Hepatocyte (in vitro differentiated cells): ENCODE measurements at places on chromosomes 5 and 9. TPM values are rescaled to one million over a fixed set of nuclear protein-coding genes. Genes with fewer than 3 reads are reported as not detected.

Gene ITK
- 0.20 TPM in 2 replicates for total RNA-seq

Gene TRIM14
- total RNA-seq, result 10.0 and 12.2 TPM in 2 replicates

DNA sequence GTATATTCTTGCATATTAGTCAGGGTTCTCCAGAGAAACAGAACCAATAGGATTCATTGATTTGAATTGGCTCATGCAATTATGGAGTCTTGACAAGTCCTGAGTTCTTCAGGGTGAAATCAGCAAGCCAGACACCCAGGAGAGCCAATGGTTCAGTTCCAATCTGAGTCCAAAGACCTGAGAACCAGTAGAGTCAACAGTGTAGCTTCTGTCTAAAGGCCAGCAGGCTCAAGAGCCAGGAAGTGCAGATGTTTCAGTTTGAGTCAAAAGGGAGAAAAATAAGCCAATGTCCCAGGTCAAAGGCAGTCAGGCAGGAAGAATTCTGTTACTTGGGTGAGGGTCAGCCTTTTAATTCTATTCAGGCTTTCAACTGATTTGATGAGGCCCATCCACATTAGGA lies 37.8 kb upstream of the ANKRD34B start:
- H3K27me3 ChIP-seq, result no peaks in the 10 kb centered on the region
- no peaks in the 10 kb centered on the region for H3K4me1 ChIP-seq

Gene MINAR2
- 0.08 TPM in 1 of 2 replicates, not detected in the other for total RNA-seq

DNA sequence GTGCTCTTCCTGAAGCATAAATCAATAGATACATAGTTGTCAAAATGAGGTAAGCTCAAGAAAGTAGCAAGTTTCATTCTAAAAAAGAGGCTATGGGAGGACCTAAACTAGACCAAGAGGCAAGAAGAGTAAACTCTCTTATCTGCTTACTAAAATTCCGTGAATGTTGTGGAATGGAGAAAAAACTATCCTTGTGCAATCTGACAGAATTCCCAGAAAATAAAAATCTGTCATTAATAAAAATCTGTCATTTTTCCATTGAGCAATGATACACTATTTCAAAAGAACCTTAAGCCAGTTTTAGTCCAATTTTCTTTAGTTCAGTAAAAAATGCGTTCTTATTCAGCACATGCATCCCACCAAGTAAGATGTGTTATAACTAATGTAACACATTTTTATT lies 15.9 kb upstream of the FANCC start:
- no peaks in the 10 kb centered on the region for H3K36me3 ChIP-seq
- no peak for DNase-seq
- no peak overlapping the region for H3K4me3 ChIP-seq
- no peaks in the 10 kb centered on the region for H3K4me1 ChIP-seq
- no peaks in the 10 kb centered on the region for H3K27me3 ChIP-seq
- no peak overlapping the region for H3K27ac ChIP-seq

- no peak overlapping the region for H3K27ac ChIP-seq
- DNase-seq, result peak; percentile 71
- no peaks in the 10 kb centered on the region for H3K36me3 ChIP-seq
- H3K4me3 ChIP-seq, result no peak overlapping the region
- no peaks in the 10 kb centered on the region for H3K4me1 ChIP-seq
Observed at GRCh38 chr9:22010866-22011625, 1.9 kb upstream of the CDKN2B start.

DNA sequence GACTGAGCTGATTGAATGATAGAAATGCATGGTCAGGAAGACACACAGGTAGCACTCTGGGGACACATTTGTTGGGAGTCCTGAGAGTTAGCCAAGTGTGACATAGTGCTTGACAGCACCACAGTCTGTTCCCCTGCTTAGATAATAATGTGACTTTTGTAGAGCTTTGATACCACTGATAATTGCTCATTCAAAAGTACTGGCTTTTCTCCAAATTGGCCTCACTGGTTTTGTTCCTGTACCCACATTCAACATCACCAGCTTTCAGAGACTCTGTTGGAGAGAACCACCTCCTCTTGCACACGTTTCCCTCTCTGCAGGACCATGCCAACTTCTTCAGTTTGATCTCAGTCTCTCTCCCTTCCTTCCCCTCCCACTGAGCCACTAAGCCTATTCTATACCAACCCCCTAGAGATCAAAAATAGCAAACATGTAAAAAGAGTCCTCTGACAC lies 52.5 kb upstream of the IL7R start:
- H3K4me3 ChIP-seq, result no peak overlapping the region
- H3K27ac ChIP-seq, result no peak overlapping the region
- DNase-seq, result no peak
- no peaks in the 10 kb centered on the region for H3K27me3 ChIP-seq

Gene IL4
- not detected in 2 replicates for total RNA-seq

GRCh38 chr9:17068671-17069070 lies 66.2 kb upstream of the CNTLN start:
- no peaks in the 10 kb centered on the region for H3K27me3 ChIP-seq
- DNase-seq, result no peak
- no peak overlapping the region for H3K27ac ChIP-seq
- H3K4me3 ChIP-seq, result no peak overlapping the region

- H3K36me3 ChIP-seq, result no peaks in the 10 kb centered on the region
- no peak overlapping the region for H3K27ac ChIP-seq
- no peak overlapping the region for H3K4me3 ChIP-seq
- H3K4me1 ChIP-seq, result no peaks in the 10 kb centered on the region
- no peak for DNase-seq
- H3K27me3 ChIP-seq, result no peaks in the 10 kb centered on the region
Observed at GRCh38 chr9:100890321-100890720, 138.2 kb upstream of the PLPPR1 start.

DNA sequence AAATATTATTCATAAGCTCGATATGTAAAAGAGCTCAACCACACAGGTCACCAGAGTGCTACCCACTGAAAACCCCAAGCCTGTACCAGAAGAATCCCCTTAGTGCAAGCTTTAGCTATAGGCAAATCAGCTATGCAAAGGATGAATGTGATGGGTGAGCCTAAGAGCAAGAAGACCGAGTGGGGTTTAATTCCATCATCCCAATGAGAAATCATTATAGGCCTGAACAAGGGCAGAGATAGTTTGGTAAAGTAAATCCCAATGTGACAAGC lies 21.8 kb downstream of the ELOVL7 start:
- no peaks in the 10 kb centered on the region for H3K36me3 ChIP-seq
- no peak overlapping the region for H3K27ac ChIP-seq
- no peaks in the 10 kb centered on the region for H3K27me3 ChIP-seq
- H3K4me3 ChIP-seq, result no peak overlapping the region
- H3K4me1 ChIP-seq, result no peaks in the 10 kb centered on the region

DNA sequence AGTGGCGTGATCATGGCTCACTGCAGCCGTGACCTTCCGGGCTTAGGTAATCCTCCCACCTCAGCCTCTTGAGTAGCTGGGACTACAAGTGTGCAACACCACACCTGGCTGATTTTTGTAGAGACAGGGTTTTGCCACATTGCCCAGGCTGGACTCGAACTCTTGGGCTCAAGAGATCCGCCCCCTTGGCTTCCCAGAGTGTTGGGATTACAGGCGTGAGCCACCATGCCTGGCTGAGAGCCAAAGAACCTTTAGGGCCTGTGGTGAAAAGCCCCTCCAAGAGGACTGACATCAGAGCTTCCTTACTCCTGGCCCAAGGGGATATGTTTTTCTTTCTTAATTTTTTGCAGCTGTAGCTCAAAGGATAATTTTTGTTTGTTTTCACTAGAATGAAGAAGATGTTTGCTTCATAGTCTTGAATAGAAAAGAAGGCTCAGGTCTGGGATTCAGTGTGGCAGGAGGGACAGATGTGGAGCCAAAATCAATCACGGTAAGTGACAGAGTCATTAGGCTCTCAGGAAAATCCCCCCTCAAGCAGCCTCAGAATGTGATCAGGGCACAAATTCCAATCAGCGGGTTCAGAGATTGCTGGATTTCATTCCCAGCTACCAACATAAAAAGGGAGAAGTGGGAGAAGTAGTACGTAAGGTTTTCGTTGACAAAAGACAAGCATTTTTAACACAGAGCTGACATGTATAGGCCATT lies 77.1 kb downstream of the GOLPH3 start:
- no peak overlapping the region for H3K27ac ChIP-seq
- H3K4me1 ChIP-seq, result no peaks in the 10 kb centered on the region

- peaks cover 21% of the 10 kb centered on the region for H3K4me1 ChIP-seq
- no peaks in the 10 kb centered on the region for H3K27me3 ChIP-seq
- no peaks in the 10 kb centered on the region for H3K36me3 ChIP-seq
- peak overlapping the region; percentile 65 for H3K27ac ChIP-seq
Observed at GRCh38 chr5:68534131-68534940, 318.8 kb downstream of the PIK3R1 start.

Gene AGXT2
- total RNA-seq, result 8.0 and 8.1 TPM in 2 replicates

GRCh38 chr5:157352756-157353340 lies 86.9 kb downstream of the CYFIP2 start:
- H3K4me3 ChIP-seq, result no peak overlapping the region
- H3K27ac ChIP-seq, result no peak overlapping the region
- H3K4me1 ChIP-seq, result no peaks in the 10 kb centered on the region
- no peak for DNase-seq
- no peaks in the 10 kb centered on the region for H3K27me3 ChIP-seq
- no peaks in the 10 kb centered on the region for H3K36me3 ChIP-seq

Gene UQCRQ
- 146 and 174 TPM in 2 replicates for total RNA-seq

GRCh38 chr5:173318881-173319620 lies 9.2 kb downstream of the STC2 start:
- H3K27me3 ChIP-seq, result no peaks in the 10 kb centered on the region
- H3K4me1 ChIP-seq, result peaks cover 36% of the 10 kb centered on the region
- no peaks in the 10 kb centered on the region for H3K36me3 ChIP-seq
- no peak overlapping the region for H3K27ac ChIP-seq
- DNase-seq, result no peak
- no peak overlapping the region for H3K4me3 ChIP-seq

Gene SEMA4D
- total RNA-seq, result 9.4 and 10.0 TPM in 2 replicates

Gene NDUFAF2
- 32.5 and 39.5 TPM in 2 replicates for total RNA-seq

Gene BSPRY
- 4.8 and 6.1 TPM in 2 replicates for total RNA-seq

GRCh38 chr5:169356811-169357210 lies 55.9 kb upstream of the SLIT3 start:
- H3K4me3 ChIP-seq, result no peak overlapping the region
- no peaks in the 10 kb centered on the region for H3K27me3 ChIP-seq
- peaks cover 2% of the 10 kb centered on the region for H3K4me1 ChIP-seq
- H3K36me3 ChIP-seq, result no peaks in the 10 kb centered on the region
- no peak for DNase-seq
- H3K27ac ChIP-seq, result no peak overlapping the region

DNA sequence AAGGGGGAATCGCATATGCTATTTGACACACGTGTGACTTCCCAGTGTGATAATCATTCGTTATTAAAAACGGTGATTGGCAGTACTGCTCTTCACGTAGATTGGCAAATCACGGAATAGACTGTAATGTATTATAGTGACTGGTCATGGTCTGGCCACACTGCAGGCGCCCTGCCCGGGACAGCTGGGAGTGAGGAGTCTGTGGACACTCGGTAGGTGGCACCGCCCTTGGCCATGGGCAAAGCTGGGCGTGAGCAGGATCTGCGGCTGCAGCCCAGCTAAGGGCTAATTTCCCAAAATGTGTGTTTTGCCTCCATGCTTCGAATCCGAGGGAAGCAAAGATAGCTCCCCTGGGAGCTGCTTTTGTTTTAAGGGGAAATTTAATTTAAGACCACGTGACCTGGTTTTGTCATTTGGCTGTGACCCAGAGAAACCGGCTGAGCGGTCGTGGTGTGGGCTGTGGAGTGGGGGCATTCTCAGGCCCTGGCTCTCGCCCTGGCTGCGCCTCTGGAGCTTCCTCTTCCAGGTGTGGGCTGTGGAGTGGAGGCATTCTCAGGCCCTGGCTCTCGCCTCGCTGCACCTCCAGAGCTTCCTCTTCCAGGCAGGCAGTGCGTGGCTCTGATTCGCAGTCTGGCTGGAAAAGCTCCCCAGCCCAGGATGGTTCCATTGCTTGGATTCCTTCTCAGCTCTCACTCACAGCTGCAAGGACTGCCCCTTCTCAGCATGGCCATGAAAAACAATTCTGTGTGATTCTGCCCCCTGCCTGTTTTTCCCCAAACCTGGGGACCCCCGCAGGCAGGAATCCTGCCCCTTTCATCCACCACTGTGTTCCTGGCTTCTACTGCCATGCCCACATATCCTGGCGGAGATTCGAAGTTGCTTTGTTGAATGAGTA lies 131.1 kb downstream of the OLFM1 start:
- no peak overlapping the region for H3K27ac ChIP-seq
- peaks cover 11% of the 10 kb centered on the region for H3K4me1 ChIP-seq
- no peak overlapping the region for H3K4me3 ChIP-seq
- DNase-seq, result no peak

- H3K27ac ChIP-seq, result no peak overlapping the region
- no peaks in the 10 kb centered on the region for H3K4me1 ChIP-seq
- no peaks in the 10 kb centered on the region for H3K36me3 ChIP-seq
Observed at GRCh38 chr5:22542340-22542739, 310.8 kb downstream of the CDH12 start.

DNA sequence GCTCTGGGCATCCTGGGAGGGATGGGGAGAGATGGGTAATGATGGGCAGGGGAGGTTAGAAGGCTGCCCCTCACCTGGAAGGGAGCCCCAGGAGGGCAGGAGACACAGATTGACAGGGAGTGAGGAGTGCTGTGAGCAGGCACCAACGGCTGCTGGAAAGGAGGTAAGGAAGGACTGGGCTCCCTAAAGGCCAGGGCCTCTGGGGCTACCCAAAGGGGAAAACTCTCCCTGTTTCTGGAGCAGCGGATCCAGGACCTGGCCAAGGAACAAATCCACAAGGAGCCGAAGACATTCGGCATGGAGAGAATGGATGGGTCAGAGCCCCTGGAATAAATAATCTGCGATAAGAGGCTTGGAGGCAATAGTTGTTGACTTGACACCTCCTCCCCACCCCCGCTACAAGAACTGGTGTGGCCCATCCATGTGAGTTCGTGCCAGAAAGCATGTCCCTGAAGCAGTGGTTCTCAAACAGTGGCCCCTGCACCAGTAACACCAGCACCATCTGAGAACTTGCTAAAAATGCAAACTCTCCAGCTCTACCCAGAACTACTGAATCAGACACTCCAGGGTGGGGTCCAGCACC lies 208.3 kb downstream of the GABBR2 start:
- DNase-seq, result no peak
- no peak overlapping the region for H3K27ac ChIP-seq
- peaks cover 5% of the 10 kb centered on the region for H3K4me1 ChIP-seq
- H3K27me3 ChIP-seq, result no peaks in the 10 kb centered on the region

GRCh38 chr5:118270526-118270925 lies 717.8 kb downstream of the DTWD2 start:
- H3K4me3 ChIP-seq, result no peak overlapping the region
- DNase-seq, result no peak
- H3K4me1 ChIP-seq, result no peaks in the 10 kb centered on the region
- H3K27me3 ChIP-seq, result no peaks in the 10 kb centered on the region

Gene ADAMTSL2
- 2.2 and 2.7 TPM in 2 replicates for total RNA-seq
